NCI-H69 (cell line): ENCODE measurements at places on chromosomes 1 and 21.

GRCh38 chr1:216310776-216311175 lies 112.5 kb downstream of the USH2A start:
- DNase-seq: peak; percentile 97

GRCh38 chr1:192700834-192701271 lies 64.9 kb downstream of the RGS13 start:
- DNase-seq: no peak

GRCh38 chr21:34695434-34695833 lies 26.6 kb downstream of the CLIC6 start:
- no peak for DNase-seq

- DNase-seq: no peak
Measured at GRCh38 chr1:114435088-114435715, 75.8 kb downstream of the TRIM33 start.

GRCh38 chr1:88043834-88044233 lies 640.2 kb upstream of the PKN2 start:
- DNase-seq: no peak

DNA sequence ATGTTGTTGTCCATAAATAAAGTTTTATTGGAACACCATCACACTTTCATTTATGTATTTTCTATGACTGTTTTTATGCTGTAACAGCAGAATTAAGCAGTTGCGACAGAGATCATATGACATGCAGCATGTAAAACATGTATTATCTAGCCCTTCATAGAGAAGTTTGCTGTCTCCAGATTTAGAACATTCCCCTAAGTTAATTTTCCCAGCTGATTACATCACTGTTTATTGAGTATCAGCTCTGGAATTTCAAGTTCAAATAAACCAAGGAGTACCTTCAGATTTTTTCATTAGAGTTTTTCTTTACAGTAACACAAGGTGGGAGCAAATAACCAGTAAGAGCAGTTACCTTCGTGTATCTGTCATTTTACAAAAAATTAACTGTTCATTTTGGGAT lies 792.8 kb downstream of the USP25 start:
- DNase-seq: no peak

GRCh38 chr1:43552813-43553212 lies 22.1 kb downstream of the PTPRF start:
- peak; percentile 3 for DNase-seq

DNA sequence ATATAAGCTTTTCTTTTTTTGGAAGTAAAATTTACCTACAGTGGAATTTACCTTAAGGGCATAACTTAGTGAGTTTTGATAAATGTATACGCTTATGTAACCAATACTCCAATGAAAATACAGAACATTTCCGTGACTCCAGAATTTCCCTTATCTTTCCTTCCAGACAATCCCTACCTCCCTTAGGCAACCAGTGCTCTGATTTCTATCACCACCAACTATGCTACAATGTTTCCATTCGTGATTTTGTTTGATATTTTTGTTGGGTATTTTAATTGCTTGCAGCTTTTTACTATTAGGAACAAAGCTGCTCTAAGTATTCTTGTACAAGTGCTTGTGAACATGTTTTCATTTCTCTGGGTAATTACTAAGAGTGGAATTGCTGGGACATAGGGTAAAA lies 14.6 kb downstream of the IFT25 start:
- no peak for DNase-seq

DNA sequence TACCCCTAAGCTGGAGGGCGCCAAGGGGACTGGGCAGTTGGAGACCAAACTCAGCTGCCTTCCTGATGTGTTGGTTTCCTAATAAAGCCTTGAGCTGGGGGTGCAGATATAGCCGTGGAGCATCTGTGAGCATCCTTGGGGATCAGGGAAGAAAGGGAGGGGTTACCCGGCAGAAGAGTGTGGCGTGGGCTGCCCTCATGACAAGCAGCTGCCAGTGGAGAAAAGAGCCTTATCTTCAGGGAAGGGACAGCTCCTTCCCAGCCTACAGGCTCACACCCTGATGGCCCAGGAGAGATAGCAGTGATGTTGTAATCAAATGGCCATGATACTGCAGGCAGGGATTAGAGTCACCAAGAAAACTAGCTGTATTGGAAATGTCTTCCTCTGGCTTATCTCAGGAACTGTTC lies 10.8 kb upstream of the NFASC start:
- no peak for DNase-seq
